ENCODE measurements at places on chromosomes 5 and 9.

DNA sequence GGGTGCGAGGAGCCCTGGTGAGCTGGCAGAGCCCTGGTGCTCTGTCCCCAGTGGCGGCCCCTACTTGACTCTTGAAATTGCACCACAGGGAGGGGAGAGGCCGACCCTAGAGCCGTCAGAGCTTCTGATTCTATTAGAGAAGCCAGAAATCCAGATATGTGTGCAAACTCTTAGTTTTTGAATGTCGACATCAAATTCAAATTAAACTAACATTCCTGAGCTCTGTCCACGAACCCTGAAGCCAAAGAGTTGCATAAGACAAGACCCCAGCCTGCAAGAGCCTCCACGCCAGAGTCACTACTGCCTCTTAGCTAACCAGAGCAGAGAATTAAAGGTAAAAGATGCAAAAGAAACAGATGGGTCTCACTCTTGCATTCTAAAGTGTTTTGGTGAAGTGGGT is 29.8 kb upstream of the MSX2 start:
- DNase-seq = no peak

- no peak for DNase-seq
These were observed 244.4 kb downstream of the ADAMTSL1 start for GRCh38 chr9:18718393-18718792.

- no peak for DNase-seq
These were observed 648.3 kb upstream of the ZNF608 start for GRCh38 chr5:125394661-125395280.

DNA sequence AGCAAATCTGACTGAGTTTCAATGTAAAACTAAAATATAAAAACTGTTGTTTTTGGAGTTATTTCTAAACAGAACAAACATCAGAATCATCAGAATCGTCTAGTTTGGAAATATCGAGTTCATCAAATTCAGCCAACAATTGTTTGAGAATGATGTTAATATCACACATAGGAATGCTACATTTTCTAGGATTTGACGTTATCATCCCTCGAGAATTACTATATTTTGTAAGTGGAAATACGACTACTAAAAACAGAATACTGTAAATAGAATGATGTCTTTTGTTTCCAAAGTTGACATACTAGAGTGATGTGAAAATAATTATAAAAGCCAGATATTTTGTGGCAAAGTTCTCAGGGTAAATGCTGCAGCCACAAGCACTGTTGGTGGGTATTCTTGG is 805.9 kb downstream of the TLE1 start:
- no peak for DNase-seq

- DNase-seq = no peak
These were observed 75.6 kb downstream of the DMRTA1 start for GRCh38 chr9:22522206-22522740.

GRCh38 chr9:89139455-89139854 is 39.2 kb downstream of the SHC3 start:
- DNase-seq = no peak

GRCh38 chr9:86350006-86350760 is 4.0 kb downstream of the TUT7 start:
- no peak for DNase-seq

- no peak for DNase-seq
These were observed 4.5 kb downstream of the GPSM1 start for GRCh38 chr9:136331556-136332481.

DNA sequence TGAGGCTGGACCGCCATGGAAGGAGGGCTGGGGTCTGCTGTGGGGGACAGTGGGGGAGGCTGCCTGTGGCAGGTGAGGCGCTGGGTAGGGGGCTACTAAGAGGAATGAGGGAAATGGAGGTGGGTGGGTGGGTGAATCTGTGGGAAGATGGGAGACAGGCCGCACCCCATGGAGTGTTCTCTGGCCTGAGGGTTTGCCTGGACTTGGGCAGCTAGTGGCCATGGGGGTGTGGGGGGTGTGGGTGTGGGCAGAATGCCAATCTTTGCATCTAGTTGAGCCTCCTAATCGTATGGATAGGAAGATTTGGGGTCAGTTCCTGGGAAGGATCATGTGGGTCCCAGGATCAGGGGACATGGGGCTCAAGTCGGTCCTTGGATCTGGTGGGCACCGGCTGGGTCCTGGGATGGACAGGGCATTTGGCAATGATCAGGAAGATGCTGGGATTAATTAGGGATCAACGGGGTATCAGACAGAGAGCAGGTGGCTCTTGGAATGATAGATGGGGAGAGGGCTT is 518 bp downstream of the ZDHHC12 start:
- no peak for DNase-seq

- no peak for DNase-seq
These were observed 758 bp upstream of the PDCD1LG2 start for GRCh38 chr9:5509573-5509972.

GRCh38 chr5:75720882-75721281 is 3.6 kb upstream of the POC5 start:
- DNase-seq = no peak

GRCh38 chr5:110343616-110344015 is 382.9 kb downstream of the TMEM232 start:
- DNase-seq = no peak

GRCh38 chr5:175837171-175837699 is 34.1 kb upstream of the CPLX2 start:
- DNase-seq = no peak

- no peak for DNase-seq
These were observed 26.8 kb upstream of the DUSP1 start for GRCh38 chr5:172797771-172798191.

- DNase-seq = no peak
These were observed at the start of gene PCDHA8 for GRCh38 chr5:140840978-140841962. Gene PCDHA8, plus strand, starts transcription at chr5:140841187. Its CDS starts 135 bp downstream, at chr5:140841322.

Measured in stimulated activated CD8-positive, alpha-beta memory T cell treated with anti-CD3 and anti-CD28 coated beads, Interleukin-7, amount 100 ng/mL, for 24 hours (primary cell).